Right renal pelvis (tissue), 4 donors: ENCODE measurements at places on chromosomes 7 and 10.

DNA sequence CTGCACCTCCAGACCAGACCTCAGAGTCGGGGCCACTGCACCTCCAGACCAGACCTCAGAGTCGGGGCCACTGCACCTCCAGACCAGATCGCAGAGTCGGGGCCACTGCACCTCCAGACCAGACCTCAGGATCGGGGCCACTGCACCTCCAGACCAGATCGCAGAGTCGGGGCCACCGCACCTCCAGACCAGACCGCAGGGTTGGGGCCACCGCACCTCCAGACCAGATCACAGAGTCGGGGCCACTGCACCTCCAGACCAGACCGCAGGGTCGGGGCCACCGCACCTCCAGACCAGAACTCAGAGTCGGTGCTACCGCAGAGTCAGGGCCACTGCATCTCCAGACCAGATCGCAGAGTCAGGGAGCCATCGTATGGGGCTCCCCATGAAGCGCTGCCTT, 105.9 kb downstream of the ACTR3B start:
- DNase-seq, result no peak

- DNase-seq, result no peak
These were observed 15.4 kb upstream of the HIBADH start for GRCh38 chr7:27677912-27678612.

DNA sequence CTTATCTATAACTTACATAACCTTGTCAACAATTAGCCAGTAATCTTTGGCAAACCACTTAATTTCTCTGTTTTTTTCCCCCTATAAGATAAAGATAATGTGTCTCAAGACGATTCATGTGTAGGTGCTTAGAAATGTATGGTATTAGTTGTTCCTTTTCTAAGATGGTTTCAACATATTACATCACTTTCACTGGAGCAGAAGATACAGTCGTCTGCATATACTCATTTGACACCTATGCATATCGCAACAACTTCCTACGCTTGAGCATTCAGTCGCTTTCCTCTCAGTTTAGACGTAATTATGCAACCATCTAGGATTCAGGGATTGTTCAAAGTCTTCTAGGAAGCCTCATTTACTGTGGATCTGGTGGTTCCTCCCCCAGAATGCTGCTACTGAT, 396.7 kb downstream of the PHTF2 start:
- DNase-seq, result no peak

GRCh38 chr10:93894516-93895378, 969 bp downstream of the SLC35G1 start:
- DNase-seq, result no peak

DNA sequence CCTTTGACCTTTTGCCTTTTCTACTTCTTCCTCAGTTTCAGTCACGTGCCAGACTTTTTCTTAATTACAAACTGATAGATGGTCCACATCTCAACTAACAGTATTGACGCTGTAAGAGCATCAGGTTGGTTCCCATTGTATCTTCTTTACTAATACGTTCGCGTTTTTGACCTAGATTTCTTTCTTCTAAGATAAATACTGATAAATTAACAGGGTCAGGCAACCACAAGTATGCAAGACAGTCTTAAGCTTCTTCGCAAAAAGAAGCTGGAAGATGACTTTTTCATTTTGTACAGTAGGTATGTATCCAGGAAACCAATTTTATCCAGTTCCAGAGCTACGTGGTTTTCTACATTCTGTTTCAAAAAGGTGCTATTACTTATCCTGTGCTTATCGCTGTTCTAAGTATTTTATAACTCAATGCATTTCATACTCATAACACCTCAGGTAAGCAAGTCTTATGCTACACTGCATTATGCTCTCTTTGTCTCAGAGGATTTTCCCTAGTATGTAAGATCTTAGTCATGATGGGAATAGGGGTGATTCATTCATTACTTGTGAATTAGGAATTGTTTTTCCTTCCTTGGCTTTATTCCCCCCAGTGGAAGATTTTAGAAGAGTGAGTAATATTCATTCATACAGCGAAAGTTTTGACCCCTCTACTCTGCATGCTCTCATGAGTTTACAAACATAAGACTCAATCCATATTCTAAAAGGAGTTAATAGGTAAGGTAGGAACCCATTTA, 955 bp downstream of the DUS4L start:
- DNase-seq, result no peak

DNA sequence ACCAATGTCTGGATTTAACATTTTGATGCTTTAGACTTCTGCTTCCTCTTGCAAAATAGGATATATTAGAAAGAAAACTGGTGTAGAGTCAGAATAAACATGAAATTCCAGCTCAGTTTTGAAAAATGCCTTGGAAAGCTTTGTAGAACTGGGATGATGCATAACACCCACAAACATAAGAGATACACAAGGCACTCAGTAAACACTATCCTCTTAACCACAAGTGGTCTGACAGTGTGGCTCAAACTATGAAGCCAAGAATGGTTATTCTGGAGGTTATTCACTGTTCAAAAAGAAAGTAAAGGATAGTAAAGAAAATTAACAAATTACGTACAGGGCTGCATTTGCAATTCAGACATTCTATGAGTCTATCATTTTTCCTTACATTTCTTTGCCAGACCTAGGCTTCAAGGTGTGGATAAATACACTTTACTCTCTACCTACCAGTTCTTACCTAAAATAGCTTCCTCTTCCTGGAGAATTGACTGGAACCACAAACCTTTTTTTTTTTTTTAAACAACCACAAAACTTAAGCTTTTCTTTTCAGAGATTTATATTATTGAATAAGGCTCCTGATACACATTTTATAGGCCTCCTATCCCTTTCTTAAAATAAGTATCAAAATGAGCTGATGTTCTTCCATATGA, 9.0 kb upstream of the RSBN1L start:
- no peak for DNase-seq

GRCh38 chr10:23199768-23200511, 7.8 kb downstream of the PTF1A start:
- no peak for DNase-seq

GRCh38 chr10:25725917-25726716, 207.9 kb upstream of the MYO3A start:
- DNase-seq, result peak; percentile 41

- DNase-seq, result no peak
These were observed 156.5 kb upstream of the ITGB1 start for GRCh38 chr10:33114451-33114952.

DNA sequence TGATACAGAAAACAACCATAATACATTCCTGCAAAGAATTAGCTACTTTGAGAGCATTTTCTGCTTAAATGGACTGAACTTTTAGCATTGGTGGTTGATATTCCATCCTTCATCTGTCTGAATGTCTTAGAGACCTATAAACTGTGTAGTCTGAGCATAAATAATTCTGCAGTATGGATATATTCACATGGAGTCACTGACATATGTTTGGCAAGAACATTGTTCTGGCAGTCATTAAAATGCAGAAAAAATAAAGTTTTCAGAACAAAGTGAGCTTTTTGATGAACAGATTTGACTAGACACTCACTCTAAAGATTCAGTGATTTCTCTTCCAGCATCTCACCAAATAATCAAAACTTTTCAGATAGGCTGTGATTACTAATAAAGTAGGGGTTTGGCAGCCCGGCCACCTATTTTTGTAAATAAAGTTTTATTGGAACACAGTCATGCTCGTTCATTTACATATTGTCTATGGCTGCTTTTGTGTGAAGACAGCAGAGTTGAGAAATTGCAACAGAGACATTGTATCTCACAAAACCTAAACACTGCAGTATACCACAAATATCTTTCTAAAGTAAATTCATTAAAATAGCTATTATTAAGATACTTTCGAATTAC, 44.1 kb upstream of the RAPGEF5 start:
- DNase-seq, result no peak

GRCh38 chr10:123245264-123245663, 91.1 kb downstream of the BUB3 start:
- no peak for DNase-seq

- DNase-seq, result no peak
These were observed 391.8 kb upstream of the ETV1 start for GRCh38 chr7:14381306-14381705.

- no peak for DNase-seq
These were observed 209.2 kb downstream of the AGMO start for GRCh38 chr7:15352421-15353206.

- DNase-seq, result peak; percentile 20
These were observed 299.1 kb downstream of the PLXNA4 start for GRCh38 chr7:132276976-132277725.

DNA sequence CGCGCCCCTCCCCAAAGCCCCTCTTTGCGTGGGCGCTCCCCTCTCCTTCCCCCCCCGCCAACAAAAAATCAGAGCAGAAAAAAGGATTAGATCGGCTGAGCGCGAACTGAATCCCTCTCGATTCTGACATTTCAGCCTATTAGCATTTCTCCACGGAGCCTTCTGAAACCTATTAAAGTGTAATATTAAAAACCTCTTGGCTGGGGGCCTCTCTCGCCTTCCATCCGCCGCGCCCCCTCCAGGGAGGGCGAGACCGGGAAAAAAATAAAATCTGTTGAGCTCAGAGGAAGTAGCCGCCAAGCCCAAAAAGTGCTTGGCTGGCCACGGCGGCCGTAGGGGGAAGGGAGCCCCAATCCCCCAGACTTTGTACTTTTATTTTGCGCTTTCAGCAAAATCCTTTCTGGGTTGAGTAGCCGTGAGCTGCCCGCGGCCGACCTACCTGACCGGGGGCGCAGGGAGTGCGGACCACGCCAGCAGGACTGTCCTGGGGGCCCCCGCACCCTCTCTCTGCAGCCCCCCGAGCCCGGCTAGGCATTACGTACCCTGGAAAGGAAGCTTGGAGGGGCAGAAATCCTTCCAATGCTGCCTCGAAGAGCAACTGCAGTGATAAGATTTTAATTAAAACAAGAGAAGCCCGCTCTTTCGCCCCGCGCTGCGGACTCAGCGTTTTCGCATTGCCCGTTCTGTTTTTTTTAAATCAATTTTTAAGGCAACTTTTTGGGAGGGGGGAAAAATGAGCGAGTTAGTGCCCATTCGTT, 1.3 kb upstream of the TNRC18 start:
- DNase-seq, result peak; percentile 47

DNA sequence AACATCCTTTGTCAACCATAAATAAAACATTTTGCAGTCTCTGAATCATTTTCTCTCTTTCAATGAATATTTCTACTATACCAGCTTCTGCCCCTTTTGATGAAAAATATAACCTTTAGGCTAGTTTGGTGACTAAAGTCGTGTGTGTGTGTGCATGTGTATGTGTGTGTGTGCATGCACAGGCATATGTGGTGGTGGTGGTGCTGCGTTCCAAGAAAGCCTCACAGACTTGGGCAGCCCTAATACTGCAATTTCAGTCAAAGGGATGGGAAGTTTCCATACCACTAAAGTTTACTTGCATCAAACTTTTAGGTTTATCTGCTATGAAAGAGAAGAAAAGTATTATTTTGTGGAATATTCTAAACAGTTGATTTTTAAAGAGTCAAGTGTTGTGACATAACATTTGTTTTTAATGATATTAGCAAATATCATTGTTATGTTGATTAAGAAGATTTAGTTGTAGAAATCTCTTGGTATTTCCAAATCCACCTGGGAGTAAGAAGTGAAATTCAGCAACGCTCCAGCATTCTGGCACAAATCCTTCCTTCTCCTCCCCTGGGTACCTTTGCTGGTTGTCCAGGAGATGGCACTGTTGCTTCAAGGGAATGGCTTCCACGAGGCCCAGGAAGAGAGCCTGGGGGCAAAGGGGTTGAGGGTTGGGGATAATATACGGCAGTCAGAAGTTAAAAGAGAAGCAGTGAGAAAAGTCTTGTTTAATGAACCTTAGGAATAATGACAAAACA, 41.5 kb downstream of the ASB4 start:
- DNase-seq, result peak; percentile 56

GRCh38 chr10:82394122-82394521, 519.1 kb downstream of the NRG3 start:
- no peak for DNase-seq

DNA sequence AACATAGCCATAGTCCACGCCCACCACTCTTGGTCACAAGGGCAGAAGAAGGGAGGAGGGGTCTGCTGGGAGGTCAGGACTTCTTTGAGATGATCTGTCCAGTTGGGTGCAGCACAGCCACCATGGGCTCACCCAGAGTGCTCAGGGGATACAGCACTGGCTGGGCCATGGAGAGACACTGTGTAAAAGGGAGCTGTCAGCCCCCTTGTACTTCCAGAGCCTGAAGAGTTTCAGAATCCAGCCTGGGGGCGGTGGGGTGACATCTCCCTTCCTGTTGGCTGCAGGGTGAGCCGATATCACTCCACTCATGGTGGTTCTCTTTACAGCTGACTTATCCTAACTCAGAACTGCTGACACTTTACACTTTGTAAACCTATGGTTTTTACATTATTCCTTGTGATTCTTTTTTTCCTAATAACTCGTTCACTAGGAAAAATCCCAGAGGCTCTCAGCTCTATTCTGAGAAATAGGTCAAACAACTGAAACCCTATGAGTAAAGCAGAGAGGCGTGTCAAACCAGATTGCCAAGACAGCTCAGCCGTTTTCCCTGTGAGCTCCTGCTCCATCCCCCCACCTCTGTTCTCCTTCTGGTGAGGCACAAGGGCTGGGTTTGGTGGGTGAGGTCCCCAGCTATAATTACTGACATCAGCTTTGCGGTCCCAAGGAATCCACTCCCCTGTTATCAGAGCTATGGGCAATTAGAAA, 3.2 kb upstream of the MRPS24 start:
- no peak for DNase-seq

- DNase-seq, result no peak
These were observed 71.7 kb downstream of the MTURN start for GRCh38 chr7:30206491-30206890.

- DNase-seq, result no peak
These were observed 11.9 kb downstream of the TSPAN14 start for GRCh38 chr10:80465839-80466590.

GRCh38 chr7:30284298-30285066, at the start of gene ZNRF2:
Gene ZNRF2 (plus strand): TSS chr7:30284597. CDS start chr7:30285358, 761 bp downstream.
- DNase-seq, result peak; percentile 91

DNA sequence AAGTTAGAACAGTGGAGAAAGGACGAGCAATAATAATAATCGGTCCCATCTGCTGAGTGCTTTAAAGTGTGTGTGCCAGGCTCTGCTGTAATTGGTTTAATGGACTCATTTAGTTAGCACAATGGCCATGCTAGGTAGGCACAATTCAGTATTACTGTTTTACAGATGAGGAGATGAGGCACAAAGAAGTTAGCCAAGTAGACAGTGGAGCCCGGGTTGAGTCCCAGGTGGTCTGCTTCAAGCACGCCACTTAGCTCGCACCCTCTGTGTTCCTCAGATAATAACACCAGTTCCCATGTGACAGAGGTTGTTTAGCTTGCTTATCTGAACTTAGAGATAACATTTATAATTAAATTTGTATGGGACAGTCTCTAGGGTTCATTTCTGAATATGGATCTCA, 101.6 kb upstream of the GJD4 start:
- DNase-seq, result no peak

DNA sequence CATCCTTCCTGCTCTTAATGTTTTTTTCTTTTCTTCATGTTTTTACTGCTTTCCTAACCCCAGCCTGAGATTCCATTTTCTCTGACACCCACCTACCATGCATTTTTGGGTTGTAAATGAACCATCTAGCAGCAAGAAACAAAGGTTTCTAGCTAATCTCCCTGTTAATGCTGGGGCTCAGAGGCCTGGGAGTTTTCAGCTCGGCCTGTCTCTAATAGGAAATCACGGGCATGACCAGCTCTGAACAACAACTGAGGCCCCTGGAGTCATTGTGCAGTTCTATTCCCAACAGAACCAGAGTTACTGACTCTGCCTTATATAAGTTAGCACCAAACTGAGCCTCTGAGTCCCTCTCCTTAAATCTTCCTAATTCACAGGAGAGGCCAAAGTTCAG, 134.8 kb downstream of the CFAP58 start:
- no peak for DNase-seq
